Uterus (tissue), 4 donors: ENCODE measurements at places on chromosomes 12 and 14. TPM values are rescaled to one million over a fixed set of nuclear protein-coding genes. Genes with fewer than 3 reads are reported as not detected.

GRCh38 chr12:102521662-102522277 lies 41.4 kb upstream of the IGF1 start:
- H3K4me1 ChIP-seq = no peaks in the 10 kb centered on the region
- H3K36me3 ChIP-seq = no peaks in the 10 kb centered on the region
- no peak overlapping the region for H3K4me3 ChIP-seq
- no peak overlapping the region for H3K27ac ChIP-seq

GRCh38 chr14:43249116-43249515 lies 1258.0 kb downstream of the FSCB start:
- H3K36me3 ChIP-seq = no peaks in the 10 kb centered on the region
- H3K4me1 ChIP-seq = no peaks in the 10 kb centered on the region
- H3K27ac ChIP-seq = no peak overlapping the region
- H3K27me3 ChIP-seq = no peaks in the 10 kb centered on the region

DNA sequence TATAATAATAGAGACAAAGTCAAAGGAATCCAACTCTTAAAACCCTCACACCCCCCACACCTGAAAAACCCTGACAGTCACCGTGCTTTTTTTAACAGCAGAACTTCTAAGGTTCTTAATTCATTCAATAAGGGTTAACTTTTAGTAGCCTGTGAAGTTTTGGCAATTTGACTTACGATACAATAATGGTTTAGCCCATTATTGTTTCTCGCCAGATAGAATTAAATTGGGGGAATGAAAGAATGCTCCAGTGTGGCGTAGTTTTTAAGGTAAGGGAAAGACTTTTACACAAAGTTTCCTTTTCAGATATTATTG lies 604 bp upstream of the MAGOHB start:
- H3K4me1 ChIP-seq = no peaks in the 10 kb centered on the region
- H3K4me3 ChIP-seq = peak overlapping the region; percentile 71
- DNase-seq = no peak
- H3K36me3 ChIP-seq = no peaks in the 10 kb centered on the region
- peak overlapping the region; percentile 89 for H3K27ac ChIP-seq

DNA sequence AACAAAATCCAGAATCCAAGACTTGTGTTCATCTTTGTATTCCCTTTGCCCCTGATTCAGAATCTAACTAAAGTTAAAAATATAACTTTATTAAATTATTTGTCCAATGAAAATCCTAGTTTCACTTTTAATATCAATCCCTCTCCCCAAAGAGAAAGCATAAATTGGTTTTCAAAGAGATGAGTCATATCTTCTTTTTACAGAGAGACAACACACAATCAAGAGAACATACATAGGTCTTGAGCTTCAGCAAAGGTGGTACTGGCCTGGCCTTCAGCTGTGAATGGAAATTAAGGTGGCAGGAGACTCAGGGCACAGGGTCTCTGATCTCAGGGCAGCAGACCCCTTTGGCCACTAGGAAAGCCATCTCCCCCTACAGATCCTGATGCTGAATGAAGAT lies 4.3 kb upstream of the ASCL1 start:
- peaks cover 39% of the 10 kb centered on the region for H3K27me3 ChIP-seq
- H3K27ac ChIP-seq = no peak overlapping the region
- H3K36me3 ChIP-seq = no peaks in the 10 kb centered on the region
- H3K4me1 ChIP-seq = no peaks in the 10 kb centered on the region
- H3K4me3 ChIP-seq = no peak overlapping the region

DNA sequence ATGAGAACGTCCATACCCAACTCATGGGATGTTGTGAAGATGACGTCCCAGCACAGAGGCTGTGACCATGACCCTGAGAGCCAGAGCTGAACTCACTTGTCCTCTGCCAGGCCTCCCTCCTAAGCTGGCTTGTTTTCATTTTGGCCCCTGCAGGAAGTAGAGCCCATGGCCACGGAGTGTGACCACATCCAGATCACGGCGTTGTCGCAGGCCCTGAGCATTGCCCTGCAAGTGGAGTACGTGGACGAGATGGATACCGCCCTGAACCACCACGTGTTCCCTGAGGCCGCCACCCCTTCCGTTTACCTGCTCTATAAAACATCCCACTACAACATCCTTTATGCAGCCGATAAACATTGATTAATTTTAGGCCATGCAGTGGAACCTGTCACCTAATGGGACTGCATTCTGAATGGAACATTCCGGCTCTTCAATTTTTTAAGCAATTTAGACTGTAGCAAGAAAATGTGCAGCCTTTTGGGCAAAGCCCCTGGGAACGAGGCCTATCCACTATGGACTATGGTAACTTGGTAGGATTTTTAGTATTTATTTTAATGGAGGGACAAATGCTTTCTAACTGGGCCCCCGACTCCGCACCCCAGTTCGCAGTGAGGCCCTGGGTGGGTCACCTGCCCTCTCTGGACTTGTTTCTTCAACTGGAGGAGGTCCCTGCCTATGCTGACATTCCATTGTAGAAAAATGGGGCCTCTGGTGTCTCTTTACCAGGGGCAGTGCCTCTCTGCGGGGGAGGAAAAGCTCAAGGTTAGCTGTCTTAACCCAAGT lies 19.6 kb downstream of the OTUB2 start:
- H3K4me1 ChIP-seq = no peaks in the 10 kb centered on the region
- H3K4me3 ChIP-seq = no peak overlapping the region
- no peak for DNase-seq
- H3K27ac ChIP-seq = no peak overlapping the region
- H3K27me3 ChIP-seq = no peaks in the 10 kb centered on the region

DNA sequence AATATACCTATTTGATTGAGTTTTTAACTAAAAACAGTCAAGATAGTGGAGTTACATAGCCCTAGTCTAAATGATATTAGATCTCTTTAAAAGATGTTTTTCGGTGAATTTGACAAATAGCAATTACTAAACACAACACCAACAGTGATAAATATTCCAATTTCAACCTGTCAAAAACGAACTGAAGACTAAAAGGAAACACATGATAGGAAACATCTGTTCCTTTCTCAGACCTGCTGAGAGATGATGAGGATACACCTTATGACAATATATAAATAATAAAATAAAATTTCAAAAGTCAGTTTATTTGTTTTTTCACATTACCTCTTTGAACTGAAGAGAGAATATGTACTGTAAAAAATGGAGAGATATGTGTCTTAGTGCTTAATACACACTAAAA lies 232.7 kb downstream of the RASSF9 start:
- H3K4me1 ChIP-seq = no peaks in the 10 kb centered on the region
- H3K27me3 ChIP-seq = no peaks in the 10 kb centered on the region

- no peak overlapping the region for H3K4me3 ChIP-seq
- peak; percentile 46 for DNase-seq
- H3K27ac ChIP-seq = peak overlapping the region; percentile 35
- no peaks in the 10 kb centered on the region for H3K36me3 ChIP-seq
- H3K27me3 ChIP-seq = no peaks in the 10 kb centered on the region
These were observed 388.1 kb downstream of the CCDC91 start for GRCh38 chr12:28578361-28578760.

- no peak for DNase-seq
- no peak overlapping the region for H3K27ac ChIP-seq
- no peak overlapping the region for H3K4me3 ChIP-seq
- no peaks in the 10 kb centered on the region for H3K4me1 ChIP-seq
These were observed 7.5 kb downstream of the TMEM52B start for GRCh38 chr12:10186299-10186698.

DNA sequence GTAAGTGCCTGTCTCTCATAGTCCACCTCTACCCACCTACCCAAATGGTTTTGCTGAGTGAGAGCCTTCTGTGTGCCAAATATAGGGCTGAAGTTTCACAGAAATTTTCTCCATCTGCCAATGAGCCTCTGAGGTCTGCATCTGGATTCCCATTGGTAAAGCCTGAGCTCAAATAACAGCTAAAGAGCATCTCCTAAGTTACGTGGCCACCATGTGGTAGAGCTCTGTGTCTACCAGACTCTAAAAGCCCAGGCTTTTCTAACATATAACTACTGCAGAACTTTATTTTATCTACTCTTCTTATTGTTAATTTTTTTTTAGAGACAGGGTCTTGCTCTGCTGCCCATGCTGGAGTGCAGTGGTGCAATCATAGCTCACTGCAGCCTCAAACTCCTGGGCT lies 16.0 kb downstream of the AMDHD1 start:
- H3K36me3 ChIP-seq = no peaks in the 10 kb centered on the region
- H3K4me3 ChIP-seq = no peak overlapping the region
- no peak overlapping the region for H3K27ac ChIP-seq
- H3K4me1 ChIP-seq = no peaks in the 10 kb centered on the region
- H3K27me3 ChIP-seq = no peaks in the 10 kb centered on the region

DNA sequence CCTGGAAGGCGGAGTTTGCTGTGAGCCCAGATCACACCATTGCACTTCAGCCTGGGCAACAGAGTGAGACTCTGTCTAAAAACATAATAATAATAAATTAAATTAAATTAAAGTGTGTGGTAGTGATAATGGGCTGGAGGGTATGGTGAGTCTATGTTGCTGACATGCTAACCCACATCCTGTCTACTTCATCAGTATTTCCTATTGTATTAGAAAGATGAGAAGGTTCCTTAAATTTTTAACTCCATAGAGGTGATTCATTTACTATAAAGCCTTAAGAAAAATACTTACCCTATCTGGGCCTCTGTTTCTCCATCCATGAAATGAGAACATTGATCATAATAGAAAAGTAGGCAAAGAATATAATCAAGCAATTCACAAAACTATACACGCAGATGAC lies 280.5 kb downstream of the FBXL14 start:
- H3K4me3 ChIP-seq = no peak overlapping the region
- DNase-seq = no peak
- peaks cover 3% of the 10 kb centered on the region for H3K4me1 ChIP-seq
- H3K27ac ChIP-seq = no peak overlapping the region

DNA sequence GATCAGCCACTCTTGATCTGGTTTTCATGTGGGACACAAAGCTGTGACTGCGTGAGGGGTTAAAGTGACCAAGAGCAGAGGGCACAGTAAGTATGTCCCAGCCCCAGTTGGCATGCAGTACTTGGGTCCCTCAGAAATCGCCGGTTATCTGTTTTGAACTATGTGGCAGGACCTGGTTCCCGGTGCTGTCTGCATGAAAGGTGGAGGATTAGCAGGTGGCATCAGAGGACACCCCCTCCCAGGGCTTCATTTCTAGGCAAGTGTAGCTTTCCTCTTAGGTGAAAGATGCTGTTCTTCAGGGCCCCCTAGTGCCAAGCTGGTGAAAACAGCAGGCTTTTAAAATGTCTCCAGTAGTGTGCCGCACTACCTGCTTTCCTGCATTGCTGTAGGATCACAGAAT lies 57.1 kb downstream of the ATG14 start:
- peak; percentile 27 for DNase-seq
- no peak overlapping the region for H3K4me3 ChIP-seq
- H3K27me3 ChIP-seq = no peaks in the 10 kb centered on the region
- H3K4me1 ChIP-seq = no peaks in the 10 kb centered on the region
- H3K27ac ChIP-seq = no peak overlapping the region
- H3K36me3 ChIP-seq = no peaks in the 10 kb centered on the region

- no peak for DNase-seq
- H3K27ac ChIP-seq = no peak overlapping the region
- no peaks in the 10 kb centered on the region for H3K27me3 ChIP-seq
These were observed 88.1 kb downstream of the PPP2R5E start for GRCh38 chr14:63454863-63455622.

DNA sequence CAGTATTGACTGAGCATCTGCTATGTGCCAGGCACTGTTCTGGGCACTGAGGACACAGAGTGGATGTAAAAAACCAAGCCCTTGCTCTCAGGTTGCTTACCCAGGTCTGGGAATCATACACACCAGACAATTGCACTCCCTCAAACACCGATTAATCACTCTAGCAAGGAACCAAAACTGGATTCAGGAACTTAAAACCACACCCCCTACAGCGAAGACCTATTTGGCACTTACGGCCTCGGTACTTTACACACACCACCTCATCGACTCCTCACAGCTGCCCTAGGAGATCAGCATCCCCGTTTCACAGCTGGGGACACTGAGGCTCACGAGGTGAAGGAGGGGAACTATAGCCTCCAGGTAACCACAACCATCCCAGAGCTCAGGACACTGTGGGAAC lies 1.6 kb downstream of the GLTP start:
- DNase-seq = no peak
- no peaks in the 10 kb centered on the region for H3K36me3 ChIP-seq
- H3K4me1 ChIP-seq = no peaks in the 10 kb centered on the region
- H3K4me3 ChIP-seq = peak overlapping the region; percentile 90
- no peak overlapping the region for H3K27ac ChIP-seq

DNA sequence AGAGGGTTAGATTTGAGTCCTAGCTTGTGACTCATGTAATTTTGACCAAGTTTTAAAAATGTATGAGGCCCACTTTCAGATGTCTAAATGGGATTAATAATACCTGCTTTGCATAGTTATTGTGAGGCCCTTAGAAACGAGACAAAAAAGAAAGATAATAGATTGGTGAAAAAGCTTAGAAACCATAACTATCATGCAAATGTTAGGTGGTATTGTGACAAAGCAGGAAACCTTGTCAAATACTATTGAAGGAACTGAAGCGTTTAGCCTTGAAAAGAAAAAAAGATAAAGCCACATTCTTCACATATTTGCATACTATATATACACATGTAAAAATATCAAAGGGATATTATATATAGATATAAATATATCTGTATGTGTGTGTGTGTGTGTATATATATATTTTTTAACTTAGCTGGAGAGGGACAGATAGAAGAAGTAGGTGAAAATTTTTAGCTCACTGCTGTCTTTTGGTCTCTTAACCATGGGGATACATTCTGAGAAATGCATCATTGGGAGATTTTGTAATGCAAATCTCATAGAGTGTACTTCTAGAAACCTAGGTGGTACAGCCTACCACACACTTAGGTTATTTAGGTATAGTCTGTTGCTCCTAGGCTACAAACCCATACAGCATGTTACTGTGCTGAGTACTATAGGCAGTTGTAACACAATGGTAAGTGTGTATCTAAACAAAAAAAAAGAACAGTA lies 270.3 kb downstream of the CCDC91 start:
- no peaks in the 10 kb centered on the region for H3K36me3 ChIP-seq
- DNase-seq = no peak
- H3K27me3 ChIP-seq = no peaks in the 10 kb centered on the region

DNA sequence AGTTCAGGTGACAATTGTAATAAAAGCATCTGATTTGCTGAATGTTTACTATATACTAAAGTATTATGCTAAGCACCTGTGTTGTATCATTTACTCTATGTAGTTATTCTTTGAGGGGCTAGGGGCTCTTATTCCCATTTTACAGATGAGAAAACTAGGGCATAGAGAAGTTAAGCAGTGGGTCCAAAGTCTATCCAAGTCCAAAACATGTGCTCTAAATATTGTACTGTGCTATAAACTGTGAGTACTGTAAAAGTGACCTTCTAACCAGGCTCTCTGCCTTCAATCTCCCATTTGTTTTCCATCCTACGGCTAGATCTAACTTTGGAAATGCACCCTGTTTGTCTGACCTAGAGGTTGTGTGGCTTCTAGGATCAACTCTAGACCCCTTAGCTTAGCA lies 9.0 kb downstream of the ACVR1B start:
- no peaks in the 10 kb centered on the region for H3K27me3 ChIP-seq
- no peak for DNase-seq
- H3K4me3 ChIP-seq = no peak overlapping the region
- H3K36me3 ChIP-seq = no peaks in the 10 kb centered on the region
- no peak overlapping the region for H3K27ac ChIP-seq
- H3K4me1 ChIP-seq = no peaks in the 10 kb centered on the region

GRCh38 chr12:58877243-58877743 lies 43.0 kb downstream of the LRIG3 start:
- DNase-seq = no peak
- H3K27me3 ChIP-seq = no peaks in the 10 kb centered on the region
- no peaks in the 10 kb centered on the region for H3K4me1 ChIP-seq
- no peak overlapping the region for H3K4me3 ChIP-seq
- H3K27ac ChIP-seq = no peak overlapping the region

ASCL1 gene
- not detected for total RNA-seq

MYH7 gene
- total RNA-seq = not detected

MANSC4 gene
- 0.48 TPM for total RNA-seq

PACS2 gene
- 58.9 TPM for total RNA-seq

KRT73 gene
- total RNA-seq = not detected

SYCP3 gene
- total RNA-seq = 0.14 TPM

YLPM1 gene
- 106 TPM for total RNA-seq

P3H3 gene
- total RNA-seq = 71.5 TPM

GLT8D2 gene
- 12.6 TPM for total RNA-seq

ADAMTS20 gene
- 1.2 TPM for total RNA-seq

SLC25A47 gene
- not detected for total RNA-seq
